ENCODE measurements at places on chromosomes 4 and X.

DNA sequence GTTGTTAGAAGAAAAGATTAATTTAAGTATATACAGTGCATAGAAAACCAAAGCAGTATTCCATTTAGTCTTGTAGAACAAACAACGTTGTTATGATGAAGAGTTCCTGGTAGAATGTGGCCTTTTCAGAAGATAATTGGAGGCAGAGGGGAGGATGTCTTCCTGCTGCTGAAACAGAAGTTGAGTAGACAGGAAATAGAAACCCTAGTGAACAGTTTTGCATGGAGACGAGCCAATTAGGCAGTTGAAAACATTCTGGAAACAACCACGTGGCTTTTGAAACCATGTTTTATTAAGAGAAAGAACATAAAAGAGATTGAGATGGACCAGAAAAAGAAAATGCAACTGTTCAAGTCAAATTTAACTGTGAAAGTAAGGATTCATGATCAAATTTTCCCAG lies 325.2 kb downstream of the CAMK2D start:
- no peak for DNase-seq

- no peak for DNase-seq
These were observed 58.1 kb upstream of the INTU start for GRCh38 chr4:127574643-127575042.

DNA sequence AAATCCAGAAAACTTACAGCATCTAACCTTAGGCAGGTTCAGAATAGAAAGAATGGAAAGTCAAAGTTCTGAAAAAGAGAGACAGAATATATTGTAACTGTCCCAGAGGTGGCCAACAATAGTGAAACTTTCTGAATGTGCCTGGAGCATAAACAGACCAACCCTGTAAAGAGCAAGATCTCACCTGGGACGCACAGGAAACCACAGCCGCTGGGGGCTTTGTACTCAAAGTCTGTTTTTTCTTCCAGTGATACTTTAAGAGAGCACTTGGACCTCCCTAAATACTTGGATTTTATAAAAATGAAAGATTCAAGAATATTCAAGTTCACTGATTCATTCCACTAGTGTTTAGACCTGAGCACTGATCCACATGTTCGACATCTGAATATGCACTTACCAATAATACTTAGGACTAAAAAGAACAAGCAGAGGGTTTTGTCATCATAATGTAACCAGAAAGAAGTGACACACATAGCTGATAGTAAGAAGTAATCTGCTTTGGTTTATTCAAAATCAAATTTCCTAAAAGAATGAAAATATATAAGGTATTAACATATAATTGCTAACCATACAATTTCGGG lies 35.3 kb downstream of the ARAP2 start:
- no peak for DNase-seq

GRCh38 chr4:170128219-170128804 lies 38.6 kb upstream of the AADAT start:
- DNase-seq, result no peak

GRCh38 chrX:17496407-17496806 lies 121.4 kb downstream of the NHS start:
- DNase-seq, result no peak

DNA sequence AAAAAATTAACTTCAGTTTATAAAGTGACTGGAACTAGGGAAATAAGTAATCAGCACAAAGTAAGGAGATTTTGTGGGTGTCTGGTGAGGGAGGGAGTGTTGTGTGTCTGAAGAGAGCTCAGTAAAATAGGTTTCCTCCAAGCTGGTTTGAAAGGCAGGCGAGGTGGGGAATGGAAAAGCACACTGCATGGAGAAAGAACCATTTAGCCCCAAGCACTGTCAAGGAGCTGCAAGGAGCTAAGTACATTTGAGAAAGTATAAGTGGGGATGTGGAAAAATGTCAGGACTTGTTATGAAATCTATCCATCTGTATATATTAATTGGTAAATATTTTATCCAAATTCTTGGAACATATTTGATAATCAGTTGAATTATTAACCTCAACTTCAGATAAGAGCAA lies 956 bp downstream of the C4orf51 start:
- no peak for DNase-seq
